Vagina (tissue), 2 donors: ENCODE measurements at places on chromosomes 6 and 20.

GRCh38 chr20:58797371-58798338 lies 53.0 kb downstream of the GNAS-AS1 start:
- no peak for DNase-seq

GRCh38 chr6:110481081-110481480 lies 4.7 kb upstream of the SLC22A16 start:
- DNase-seq, result no peak

DNA sequence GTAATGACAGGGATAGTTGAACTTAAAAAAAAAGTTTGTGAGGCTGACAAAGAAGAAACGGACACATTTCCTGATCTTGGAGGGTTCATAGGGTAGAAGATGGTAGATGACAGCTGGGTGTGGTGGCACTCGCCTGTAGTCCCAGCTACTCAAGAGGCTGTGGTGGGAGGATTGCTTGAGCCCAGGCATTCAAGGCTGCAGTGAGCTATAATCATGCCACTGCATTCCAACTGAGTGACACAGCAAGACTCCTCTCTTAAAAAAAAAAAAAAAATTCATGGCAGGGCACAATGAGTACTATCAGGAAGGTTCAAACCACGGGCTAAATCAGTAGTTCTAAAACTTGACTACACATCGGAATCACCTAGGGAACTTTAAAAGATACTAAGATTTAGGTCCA lies 2.0 kb upstream of the MICA start:
- no peak for DNase-seq

- DNase-seq, result no peak
Measured at GRCh38 chr6:82370788-82371187, 7.2 kb downstream of the TPBG start.

GRCh38 chr6:154932515-154933027 lies 62.5 kb upstream of the TIAM2 start:
- DNase-seq, result no peak

GRCh38 chr6:2980465-2980855 lies 9.1 kb upstream of the SERPINB6 start:
- DNase-seq, result no peak

GRCh38 chr6:29989211-29989610 lies 46.9 kb downstream of the HLA-A start:
- DNase-seq, result no peak

DNA sequence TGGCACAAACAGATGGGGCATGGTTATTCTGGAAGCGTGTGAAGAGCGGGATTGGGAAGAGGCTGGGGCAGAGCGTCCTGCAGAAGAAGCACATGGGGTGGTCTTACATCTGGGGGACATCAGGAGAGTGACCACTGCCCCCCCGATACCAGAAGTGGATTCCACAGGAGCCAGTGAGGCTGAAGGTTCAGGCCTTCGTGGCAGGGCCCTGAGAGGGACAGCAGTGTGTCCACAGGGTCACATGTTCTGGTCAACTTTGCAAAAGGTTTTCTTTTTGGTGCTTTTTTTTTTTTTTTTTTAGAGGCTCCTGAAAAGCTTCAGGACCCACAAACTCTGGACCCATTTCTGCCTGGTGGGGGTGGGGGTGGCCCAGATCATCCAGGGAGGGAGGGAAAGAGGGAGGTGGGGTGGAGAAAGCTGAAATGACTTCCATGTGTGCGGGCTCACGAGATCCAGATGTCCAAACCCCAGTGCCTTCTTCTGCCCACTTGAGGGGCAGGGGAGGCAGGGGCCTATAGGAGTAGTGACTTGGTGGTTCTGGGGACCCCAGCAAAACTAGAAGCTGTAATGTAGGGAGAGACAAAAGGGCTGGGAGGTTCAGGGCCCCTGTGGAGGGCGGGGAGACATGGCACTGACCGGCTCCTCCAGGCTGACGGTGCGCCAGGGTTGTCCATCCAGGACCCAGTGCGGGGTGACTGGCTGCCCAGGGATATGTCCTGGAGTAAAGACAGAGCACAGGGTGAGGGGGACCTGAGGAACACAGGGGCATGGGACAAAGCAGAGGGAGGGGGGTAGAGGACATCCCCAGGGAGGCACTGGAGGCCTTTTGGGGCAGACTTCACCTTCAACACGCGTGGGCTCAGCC lies 2.7 kb downstream of the ADAM33 start:
- DNase-seq, result no peak

- DNase-seq, result no peak
Measured at GRCh38 chr20:48623176-48623905, 204.5 kb downstream of the PREX1 start.

- no peak for DNase-seq
Measured at GRCh38 chr20:23289724-23290395, 60.7 kb upstream of the NXT1 start.

- DNase-seq, result no peak
Measured at GRCh38 chr6:155828989-155829388, 373.4 kb upstream of the NOX3 start.

- DNase-seq, result no peak
Measured at GRCh38 chr6:168979254-168979653, 274.4 kb downstream of the THBS2 start.

- DNase-seq, result no peak
Measured at GRCh38 chr20:15805154-15805553, 768.1 kb downstream of the KIF16B start.
